ENCODE measurements at places on chromosomes 5 and 9.

DNA sequence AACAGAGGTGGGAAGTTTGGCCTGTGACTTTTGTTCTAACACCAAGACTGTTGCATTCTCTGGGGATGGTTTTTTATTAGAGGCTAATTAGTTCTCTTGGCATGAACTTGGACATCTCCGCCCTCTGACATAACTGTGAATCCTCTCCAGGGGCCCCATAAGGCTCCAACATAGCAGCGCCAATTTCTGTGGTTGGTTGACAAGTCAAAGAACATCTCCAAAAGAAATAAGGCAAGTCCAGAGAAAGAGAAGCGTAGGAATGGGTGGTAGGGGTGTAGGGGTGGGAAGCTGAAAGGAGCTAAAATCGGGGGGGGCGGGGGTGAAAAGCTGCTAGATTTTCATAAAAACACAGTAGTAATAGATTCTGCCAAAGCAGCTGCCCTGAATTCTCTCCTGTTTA is 81.0 kb upstream of the DAB2 start:
- no peak for DNase-seq

DNA sequence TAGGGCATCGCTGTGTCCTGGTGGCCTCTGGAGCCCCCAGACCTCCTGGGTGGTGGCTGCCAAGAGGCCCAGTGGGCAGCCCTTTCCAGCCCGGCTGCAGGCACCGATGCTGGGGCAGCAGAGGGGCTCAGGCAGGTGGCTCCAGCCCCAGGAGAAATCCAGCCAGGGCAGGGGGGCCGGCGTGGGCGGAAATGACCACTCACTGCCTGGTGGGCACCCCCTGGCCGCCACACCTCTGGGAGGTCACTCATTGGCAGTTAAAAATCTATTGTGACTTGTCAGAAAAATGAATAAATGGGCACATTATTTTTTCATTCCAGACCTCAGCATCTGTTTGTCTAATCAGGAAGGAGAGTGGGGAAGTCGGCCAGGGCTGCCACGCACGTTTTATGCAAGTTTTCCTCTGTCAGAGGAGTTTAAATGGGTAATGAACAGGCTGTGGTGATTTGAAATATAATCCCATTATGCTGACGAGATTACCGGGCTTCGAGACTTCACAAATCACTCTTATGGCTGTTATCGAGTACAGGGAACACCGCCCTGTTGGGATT is 171.9 kb downstream of the GAPVD1 start:
- no peak for DNase-seq

DNA sequence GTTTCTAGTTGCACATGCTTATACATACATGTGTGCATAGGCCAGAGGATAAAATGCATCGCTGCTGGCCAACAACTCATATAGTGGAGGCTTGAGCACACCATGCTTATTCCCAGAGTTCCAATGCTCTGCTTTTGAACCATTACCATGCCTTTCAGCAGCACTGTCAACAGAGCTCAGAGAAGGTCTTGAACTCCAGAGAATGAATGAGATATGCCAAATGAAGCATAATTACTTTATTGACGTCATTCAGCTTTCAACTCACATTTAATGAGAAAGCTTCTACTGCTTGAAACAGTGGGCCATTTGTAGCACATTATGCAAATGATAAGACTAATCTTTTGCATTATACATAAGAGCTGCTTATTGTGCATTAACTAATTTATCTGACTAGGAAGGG is 765.3 kb upstream of the GRAMD2B start:
- DNase-seq: no peak

GRCh38 chr9:137610944-137611343 is 5.5 kb downstream of the ARRDC1 start:
- DNase-seq: no peak

DNA sequence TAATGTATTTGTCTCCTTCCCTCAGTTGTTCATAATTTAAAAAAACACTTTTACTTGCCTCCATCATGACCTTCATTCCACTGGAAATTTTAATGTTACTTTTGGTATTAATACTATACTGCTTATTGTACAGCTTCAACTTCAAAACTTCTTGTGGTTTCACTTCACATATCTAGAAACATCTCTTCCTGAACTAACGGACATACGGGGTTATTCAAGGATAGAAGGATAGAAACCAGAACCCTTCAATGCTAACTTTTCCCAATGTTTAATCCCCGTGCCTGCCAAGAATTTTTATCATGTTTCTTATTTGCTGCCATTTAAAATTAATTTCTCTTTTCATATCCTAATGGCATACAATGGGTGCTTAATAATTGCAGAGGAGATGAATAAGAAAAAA is 36.3 kb upstream of the SETD9 start:
- DNase-seq: no peak

DNA sequence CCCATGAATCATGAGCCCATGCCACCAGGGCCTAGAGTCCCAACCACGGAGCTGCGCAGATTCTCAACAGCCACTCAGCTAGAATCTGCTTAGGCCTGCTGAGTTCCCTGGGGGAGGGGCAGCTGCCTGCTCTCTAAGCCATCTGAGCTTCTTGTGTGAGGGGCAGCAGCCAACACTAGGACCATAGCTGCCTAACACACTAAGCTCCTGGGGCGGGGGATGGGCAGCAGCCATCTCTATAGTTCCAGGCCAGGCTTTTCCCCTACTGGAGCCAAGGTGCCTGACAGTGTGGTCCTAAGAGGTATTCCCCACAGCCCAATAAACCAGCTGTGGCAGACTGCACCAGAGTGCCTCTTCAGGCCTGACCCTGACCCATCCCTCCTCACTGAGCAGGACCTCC is 255.9 kb upstream of the ACO1 start:
- DNase-seq: no peak

Data from skeletal muscle cell (primary cell).